ENCODE measurements at places on chromosomes 1 and 21. TPM values are rescaled to one million over a fixed set of nuclear protein-coding genes. Genes with fewer than 3 reads are reported as not detected.

DNA sequence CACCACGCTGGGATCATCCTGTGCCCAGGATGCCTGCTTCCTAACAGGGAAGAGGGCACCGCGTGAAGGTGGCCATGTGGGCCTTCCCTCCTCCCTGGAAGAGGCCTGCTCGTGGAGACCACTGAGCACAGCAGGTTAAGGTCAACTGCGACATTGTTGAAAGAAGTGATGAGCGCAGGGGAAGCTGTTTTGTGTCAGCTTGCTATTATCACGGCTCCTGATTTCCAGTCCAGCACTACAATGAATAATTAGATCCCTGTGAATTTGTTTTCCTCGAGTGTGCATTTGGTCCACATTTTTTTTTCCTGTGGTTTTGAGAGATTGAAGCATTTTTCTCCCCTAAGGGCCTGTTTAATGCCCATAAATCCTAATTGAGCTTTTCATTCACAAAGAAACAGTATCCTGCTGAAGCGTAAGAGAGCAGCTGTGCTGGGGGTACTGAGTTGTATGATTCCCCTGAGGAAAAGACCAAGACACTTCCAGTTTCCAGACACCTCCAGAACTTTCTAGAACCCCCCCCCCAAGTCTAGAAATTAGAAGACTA, 204.9 kb downstream of the KCNJ6 start:
- no peak overlapping the region for H3K27ac ChIP-seq
- DNase-seq = no peak
- H3K27me3 ChIP-seq = peaks cover 5% of the 10 kb centered on the region
- peaks cover 6% of the 10 kb centered on the region for H3K4me1 ChIP-seq
- no peak overlapping the region for H3K4me3 ChIP-seq

GRCh38 chr1:64766429-64766828, 21.6 kb downstream of the RAVER2 start:
- no peaks in the 10 kb centered on the region for H3K27me3 ChIP-seq
- H3K4me3 ChIP-seq = no peak overlapping the region
- peak overlapping the region; percentile 37 for H3K27ac ChIP-seq
- peaks cover 22% of the 10 kb centered on the region for H3K36me3 ChIP-seq
- DNase-seq = no peak

- H3K27me3 ChIP-seq = no peaks in the 10 kb centered on the region
- no peaks in the 10 kb centered on the region for H3K4me1 ChIP-seq
- DNase-seq = no peak
- H3K27ac ChIP-seq = no peak overlapping the region
- H3K36me3 ChIP-seq = no peaks in the 10 kb centered on the region
These were observed 138.2 kb downstream of the COL24A1 start for GRCh38 chr1:86018283-86018923.

The TRIM58 gene
- total RNA-seq = 1.2 TPM

GRCh38 chr1:74271503-74271902, 36.3 kb downstream of the TNNI3K start:
- peak overlapping the region; percentile 23 for H3K27ac ChIP-seq
- no peak overlapping the region for H3K4me3 ChIP-seq
- no peaks in the 10 kb centered on the region for H3K36me3 ChIP-seq
- no peak for DNase-seq

GRCh38 chr21:36636016-36636415, 62.9 kb upstream of the SIM2 start:
- DNase-seq = no peak
- H3K4me3 ChIP-seq = no peak overlapping the region
- peaks cover 23% of the 10 kb centered on the region for H3K27me3 ChIP-seq
- H3K4me1 ChIP-seq = peaks cover 11% of the 10 kb centered on the region
- no peaks in the 10 kb centered on the region for H3K36me3 ChIP-seq

DNA sequence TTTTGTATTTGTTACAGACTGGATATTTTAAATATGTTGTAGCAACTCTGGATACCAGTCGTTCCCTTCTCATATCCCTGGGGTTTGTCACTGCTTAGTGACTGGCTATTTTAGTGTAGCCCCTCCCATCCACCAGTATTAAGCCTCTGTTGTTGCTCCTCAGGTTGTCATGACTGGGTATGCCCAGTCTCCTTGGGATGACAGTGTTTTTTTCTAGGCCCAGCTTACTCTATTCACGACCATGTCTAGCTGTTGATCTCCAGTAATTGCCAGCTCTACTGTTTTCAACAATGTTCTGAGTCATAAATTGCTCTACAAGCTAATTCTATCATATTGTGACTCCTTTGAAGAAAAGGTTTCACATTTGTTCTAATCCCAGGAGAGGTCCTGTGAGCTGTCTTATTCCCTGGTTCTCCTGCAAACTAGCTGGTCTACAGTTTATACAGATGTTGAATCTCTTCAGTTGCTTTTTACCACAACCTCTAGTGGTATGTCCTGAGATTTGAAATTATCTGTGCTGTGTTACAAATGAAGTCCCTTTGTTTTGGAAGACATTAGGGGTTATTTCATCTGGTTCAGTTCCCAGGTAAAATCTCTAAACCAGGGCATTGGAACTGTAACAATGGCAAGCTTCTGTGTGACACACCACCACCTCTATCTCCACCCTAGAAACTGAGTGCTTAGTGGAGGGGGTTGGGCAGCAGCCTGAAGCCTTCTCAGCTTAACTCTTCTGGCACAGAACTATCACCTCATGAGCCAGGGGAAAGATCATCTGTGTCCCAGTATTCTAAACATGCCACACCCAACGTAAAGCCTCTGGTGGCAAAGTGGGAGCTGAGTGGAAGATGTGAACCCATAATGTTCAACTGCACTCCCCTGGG, 124.6 kb downstream of the TRIM33 start:
- H3K36me3 ChIP-seq = peaks cover 24% of the 10 kb centered on the region
- no peaks in the 10 kb centered on the region for H3K4me1 ChIP-seq
- no peak overlapping the region for H3K4me3 ChIP-seq
- DNase-seq = no peak
- H3K27ac ChIP-seq = no peak overlapping the region

GRCh38 chr1:111556325-111557037, 53.0 kb upstream of the ADORA3 start:
- H3K27ac ChIP-seq = no peak overlapping the region
- no peak for DNase-seq
- H3K4me1 ChIP-seq = peaks cover 20% of the 10 kb centered on the region
- no peaks in the 10 kb centered on the region for H3K27me3 ChIP-seq
- no peak overlapping the region for H3K4me3 ChIP-seq
- H3K36me3 ChIP-seq = no peaks in the 10 kb centered on the region

DNA sequence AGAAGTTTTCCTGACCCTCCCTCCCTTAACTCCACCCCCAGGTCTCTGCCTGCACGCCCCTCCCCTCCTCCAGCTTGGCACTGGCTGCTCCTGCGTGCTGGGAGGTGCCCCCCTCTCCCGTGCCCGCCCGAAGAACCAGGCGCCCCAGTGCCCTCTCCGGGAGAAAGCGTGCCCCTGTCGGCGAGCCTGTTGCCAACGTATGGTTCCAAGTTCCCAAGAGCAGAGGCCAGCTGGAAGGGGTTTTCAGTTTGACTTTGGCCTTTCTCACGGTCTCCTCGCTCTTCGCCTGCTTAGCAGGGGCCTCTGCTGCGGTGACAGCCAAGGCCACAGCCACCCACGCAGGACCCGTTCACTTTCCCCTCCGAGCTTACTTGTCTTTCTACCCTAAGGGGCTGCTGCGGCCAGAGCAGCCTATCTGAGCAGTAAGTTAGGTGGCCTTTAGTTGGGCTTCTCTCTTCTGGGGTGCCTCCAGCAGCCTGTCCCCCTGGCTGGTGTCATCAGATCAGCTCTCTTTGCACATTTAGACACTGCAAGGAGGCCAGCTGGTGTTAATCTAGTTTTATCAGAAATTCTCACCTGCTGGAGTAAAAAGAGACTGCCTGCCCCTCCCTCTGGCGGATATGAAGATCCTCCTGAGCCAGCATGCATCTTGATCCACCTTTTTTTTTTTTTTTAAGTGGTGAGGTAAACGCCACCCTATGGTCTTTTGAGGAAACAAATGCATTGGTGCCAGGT, 1.5 kb downstream of the STUM start:
- no peak for DNase-seq
- peaks cover 3% of the 10 kb centered on the region for H3K4me1 ChIP-seq
- H3K36me3 ChIP-seq = no peaks in the 10 kb centered on the region

DNA sequence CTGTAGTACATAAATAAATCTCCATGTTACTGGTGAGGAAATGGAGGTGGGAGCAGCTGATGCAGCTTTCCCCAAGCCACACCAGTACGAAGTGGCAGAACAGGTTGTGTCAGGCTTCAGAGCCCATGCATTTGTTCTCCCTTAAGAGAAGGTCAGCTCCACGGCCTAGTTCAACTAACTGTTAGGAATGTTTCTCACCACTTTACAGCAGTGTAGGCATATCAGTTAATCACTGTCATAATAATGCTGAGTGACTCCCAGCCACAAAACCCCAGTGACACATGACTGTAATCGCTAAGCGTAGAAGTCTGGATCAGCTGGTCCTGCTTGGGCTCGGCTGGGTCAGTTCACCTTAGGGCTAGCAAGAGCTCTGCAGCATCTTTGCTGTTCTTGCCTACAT, 90.4 kb downstream of the VPS26C start:
- H3K4me3 ChIP-seq = no peak overlapping the region
- H3K27me3 ChIP-seq = no peaks in the 10 kb centered on the region
- H3K36me3 ChIP-seq = peaks cover 34% of the 10 kb centered on the region
- peaks cover 3% of the 10 kb centered on the region for H3K4me1 ChIP-seq
- DNase-seq = no peak

The CHI3L1 gene
- total RNA-seq = not detected

DNA sequence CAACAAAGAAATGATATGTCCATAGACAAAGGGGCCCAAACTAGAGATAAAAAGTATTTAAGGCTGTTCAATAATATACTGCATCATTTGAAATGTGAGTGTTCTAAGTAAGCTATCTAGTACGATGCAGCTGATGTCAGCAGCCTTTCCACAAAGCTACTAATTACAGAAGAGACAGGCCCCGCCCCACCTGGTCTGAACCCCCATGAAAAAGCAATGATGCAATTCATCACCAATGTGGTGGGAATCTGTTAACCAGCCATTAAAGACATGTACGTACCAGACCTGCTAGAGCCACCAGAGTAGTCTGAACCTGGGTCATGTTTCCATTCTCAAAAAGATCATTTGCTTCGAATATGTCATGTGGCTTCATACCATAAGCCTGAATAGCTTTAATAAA, 25.1 kb downstream of the CNN3 start:
- no peak overlapping the region for H3K4me3 ChIP-seq
- H3K27me3 ChIP-seq = no peaks in the 10 kb centered on the region
- H3K36me3 ChIP-seq = peaks cover 21% of the 10 kb centered on the region
- peaks cover 14% of the 10 kb centered on the region for H3K4me1 ChIP-seq

GRCh38 chr1:150965605-150966004, 9.0 kb downstream of the CERS2 start:
- H3K36me3 ChIP-seq = peaks cover 55% of the 10 kb centered on the region
- no peak overlapping the region for H3K4me3 ChIP-seq
- peak overlapping the region; percentile 67 for H3K27ac ChIP-seq
- DNase-seq = no peak

DNA sequence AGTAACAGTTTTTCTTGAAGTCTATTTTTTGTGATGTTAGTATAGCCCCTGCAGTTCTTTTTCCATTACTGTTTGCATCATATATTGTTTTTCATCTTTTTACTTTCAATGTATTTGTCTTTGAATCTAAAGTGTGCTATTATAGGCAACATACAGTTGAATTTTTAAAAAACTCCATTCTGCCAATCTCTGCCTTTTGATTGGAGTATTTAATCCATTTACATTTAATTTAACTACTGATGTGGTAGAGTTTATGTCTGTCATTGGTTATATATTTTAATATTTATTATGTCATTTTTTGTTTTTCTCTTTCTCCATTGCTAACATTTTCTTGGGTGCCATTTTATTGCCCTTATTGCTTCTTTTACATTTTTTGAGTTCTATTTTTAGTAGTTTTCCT, 296.3 kb downstream of the HMCN1 start:
- peaks cover 6% of the 10 kb centered on the region for H3K4me1 ChIP-seq
- no peak overlapping the region for H3K27ac ChIP-seq

DNA sequence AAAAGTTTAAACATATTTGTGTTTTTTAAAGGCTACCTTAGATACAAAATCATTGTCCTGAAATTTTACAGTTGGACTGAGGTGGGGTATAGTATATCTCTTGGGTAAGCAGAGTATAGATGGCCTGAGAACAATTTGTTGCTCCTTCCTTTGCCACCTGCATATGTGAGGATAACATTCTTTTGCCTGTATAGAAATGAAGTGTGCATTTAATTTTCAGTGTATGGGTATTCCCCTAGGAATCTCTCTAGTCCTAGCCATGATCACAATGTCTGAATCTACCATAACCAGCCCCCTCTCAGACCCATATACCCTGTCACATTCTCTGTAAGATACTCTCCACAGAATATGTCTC, 1.9 kb upstream of the FCGR2A start:
- peaks cover 15% of the 10 kb centered on the region for H3K4me1 ChIP-seq
- DNase-seq = no peak
- H3K4me3 ChIP-seq = no peak overlapping the region

DNA sequence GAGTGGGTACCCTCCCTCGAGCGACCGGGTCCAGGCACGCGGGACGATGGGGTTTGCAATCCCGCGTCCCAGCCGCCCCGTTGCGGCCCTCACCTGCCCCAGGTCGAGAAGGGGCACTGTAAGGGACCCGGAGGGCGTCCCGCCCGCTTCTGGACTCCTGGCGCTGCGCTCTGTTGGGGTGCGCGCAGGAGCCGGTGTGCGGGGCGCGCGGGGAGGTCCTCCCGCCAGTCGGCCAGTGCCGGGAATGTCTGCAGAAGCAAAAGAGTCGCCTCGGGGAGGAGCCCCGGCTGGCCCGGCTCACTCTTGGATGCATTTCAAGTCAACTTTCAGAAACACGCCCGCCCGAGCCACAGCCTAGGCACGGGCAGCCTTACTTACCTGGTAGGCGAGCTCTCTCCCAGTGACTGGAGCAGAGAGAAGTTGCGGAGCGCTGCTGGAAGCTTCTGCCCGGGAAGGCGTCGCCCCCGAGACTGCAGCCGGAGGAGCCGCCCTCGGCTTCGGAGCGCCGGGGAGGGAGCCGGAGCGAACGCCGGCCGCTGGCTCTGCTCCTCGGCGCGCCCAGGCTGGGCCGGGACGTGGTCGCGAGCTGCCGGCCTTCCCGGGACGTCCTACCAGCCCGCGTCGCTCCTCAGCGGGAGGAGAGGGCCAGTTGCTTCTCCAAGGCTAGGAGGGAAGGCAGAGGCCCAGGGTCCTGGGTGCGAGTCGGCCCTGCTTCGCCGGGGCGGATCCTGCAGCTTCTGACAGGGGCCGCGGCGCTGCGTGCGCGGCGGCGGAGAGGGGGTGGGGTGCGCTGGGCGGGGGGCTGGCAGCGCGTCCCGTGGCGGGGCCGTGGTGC, at the start of gene LMX1A:
LMX1A (minus strand) TSS at position 739 of the 835 bp plus-strand sequence. CDS start 1,156 bp downstream, outside the sequence.
- peaks cover 22% of the 10 kb centered on the region for H3K4me1 ChIP-seq
- peak within 1 kb of the TSS; percentile 40 for H3K4me3 ChIP-seq
- DNase-seq = peak; percentile 24
- no peaks in the 10 kb centered on the region for H3K36me3 ChIP-seq
- peaks cover 93% of the 10 kb centered on the region for H3K27me3 ChIP-seq

The S100A7 gene
- total RNA-seq = not detected

The SIK1 gene
- 8.1 TPM for total RNA-seq

The COP1 gene
- 58.1 TPM for total RNA-seq

- H3K27ac ChIP-seq = no peak overlapping the region
- no peaks in the 10 kb centered on the region for H3K4me1 ChIP-seq
- DNase-seq = no peak
These were observed 14.1 kb downstream of the CNR2 start for GRCh38 chr1:23899070-23899469.
